ENCODE measurements at places on chromosomes 7 and 10.

- DNase-seq: no peak
Observed at GRCh38 chr7:112497481-112497880, 16.7 kb downstream of the LSMEM1 start.

- DNase-seq: no peak
Observed at GRCh38 chr7:51817694-51818225, 501.2 kb upstream of the COBL start.

DNA sequence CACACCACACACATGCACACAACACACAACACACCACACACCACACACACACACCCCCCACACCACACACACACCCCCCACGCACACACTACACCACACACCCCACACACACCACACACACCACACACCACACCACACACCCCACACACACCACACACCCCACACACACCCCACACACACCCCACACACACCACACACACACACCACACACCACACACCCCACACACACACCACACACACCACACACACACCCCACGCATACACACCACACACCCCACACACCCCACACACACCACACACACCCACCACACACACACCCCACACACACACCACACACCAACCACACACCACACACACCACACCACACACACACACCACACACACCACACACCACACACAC lies 16.4 kb downstream of the UCN3 start:
- no peak for DNase-seq

DNA sequence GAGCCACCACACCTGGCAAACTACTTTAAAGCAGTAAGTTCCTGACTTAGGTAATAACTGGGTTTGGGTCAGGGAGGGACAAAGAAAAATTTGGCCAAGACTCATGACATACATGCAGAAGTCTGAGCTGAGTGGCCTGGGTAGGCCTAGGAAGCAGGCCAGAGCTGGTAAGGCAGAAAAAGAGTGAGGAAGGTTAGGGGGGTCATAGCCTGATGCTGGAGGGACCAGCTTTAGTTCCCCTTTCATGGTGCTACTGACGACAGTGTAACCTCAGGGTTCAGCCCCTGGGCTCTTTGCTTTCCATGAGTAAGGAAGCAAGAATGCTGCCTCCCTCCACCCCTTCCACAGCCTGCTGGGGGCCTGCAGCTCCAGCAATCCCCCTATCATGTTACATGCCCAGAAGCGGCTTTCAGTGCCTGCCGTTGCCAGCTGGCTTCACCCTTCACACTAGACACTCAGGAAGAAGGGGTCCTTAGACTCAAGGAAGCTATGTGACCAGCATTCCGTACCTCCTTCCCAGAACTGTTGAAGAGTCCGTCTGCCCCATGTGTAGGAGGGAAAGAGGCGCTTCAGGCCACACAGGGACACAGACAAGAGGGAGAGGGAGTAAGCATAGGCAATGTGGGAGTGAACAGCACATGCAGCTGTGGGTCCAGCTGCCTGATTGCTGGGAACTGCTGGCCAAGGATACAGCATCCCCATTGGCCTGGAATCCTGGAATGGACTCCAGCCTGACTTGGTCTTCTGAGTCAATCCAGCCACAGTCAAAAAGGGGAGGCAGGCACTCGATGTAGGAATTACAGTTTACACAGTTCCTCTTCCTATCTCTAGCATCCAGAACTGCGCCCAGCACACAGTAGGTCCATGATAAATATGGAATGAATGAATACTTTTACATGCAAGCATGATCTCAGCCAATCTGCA lies 4.1 kb upstream of the PLAU start:
- DNase-seq: no peak

- no peak for DNase-seq
Observed at GRCh38 chr10:74598891-74599566, 227.4 kb upstream of the KAT6B start.

DNA sequence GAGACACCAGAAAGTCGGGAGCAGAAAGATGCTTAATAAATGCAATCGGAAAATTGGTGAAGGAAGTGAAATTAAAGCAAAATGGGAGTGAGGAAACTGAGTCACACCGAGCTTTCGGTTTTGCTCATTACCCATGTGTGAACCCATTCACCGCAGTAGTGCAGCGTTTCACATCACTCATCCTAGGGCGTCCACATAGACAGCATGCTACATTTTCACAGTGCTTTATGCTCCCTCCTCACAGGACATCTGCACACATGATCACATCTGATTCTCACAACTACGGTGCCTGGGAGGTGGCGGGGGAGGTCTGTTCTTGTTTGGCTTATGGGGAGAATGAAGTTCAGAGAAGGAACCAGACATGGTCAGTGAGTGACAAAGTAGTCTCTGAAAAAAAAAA lies 36.6 kb upstream of the ATP6V0A4 start:
- no peak for DNase-seq

DNA sequence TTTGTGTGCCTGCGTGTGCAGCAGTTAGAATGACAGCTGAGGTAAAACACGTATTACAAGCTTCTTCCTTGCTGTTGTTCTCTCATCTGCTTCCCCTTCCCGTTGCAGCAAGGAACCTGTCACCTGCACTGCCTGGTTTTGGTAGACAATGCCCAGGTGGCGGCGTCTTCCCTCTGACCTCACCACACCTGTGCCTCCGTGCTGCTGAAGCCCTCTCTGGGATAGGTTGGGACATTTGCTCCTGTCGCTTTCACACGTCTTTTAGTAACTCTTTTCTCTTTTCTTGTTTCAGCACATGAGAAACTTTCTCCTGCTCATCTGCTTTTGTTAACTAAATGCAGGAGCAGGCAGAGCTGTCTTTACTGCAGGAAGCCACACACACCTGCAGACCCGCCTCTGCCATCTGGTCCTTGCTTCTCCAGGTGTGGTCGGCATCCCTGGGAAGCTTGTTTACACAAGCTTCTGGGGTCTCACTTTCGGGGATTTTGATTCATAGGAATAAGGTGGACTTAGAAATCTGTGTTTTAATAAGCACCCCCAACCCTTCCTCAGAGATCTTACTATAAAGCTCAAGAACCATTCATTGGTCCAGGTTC lies 60.7 kb upstream of the EXOC6 start:
- DNase-seq: no peak

GRCh38 chr10:88114368-88114767 lies 250.9 kb downstream of the PTEN start:
- no peak for DNase-seq

- DNase-seq: no peak
Observed at GRCh38 chr7:28070297-28071055, 110.1 kb downstream of the JAZF1 start.

DNA sequence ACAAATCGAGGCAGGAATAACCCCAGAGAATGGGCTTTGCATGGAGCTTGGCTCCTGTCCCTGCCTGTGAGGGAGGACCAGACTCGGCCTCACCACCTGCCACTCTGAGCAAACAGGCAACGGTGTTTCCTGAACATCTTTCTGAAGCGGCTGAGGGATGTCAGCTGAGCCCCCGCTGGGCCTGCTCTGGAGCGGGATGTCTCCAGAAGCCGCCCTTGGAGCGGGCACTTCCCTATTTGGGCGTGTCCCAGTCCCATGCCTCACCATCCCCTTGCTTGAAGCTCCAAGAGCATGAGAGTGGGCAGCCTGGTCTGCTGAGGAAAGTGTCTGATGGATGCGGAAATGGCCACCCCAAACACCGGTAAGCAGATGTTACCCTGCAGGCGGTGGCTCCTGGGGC lies 10.2 kb downstream of the ALKBH4 start:
- no peak for DNase-seq

GRCh38 chr10:97534746-97535367 lies 36.1 kb downstream of the UBTD1 start:
- DNase-seq: peak; percentile 21

- DNase-seq: no peak
Observed at GRCh38 chr7:2018569-2019460, 213.9 kb downstream of the MAD1L1 start.

GRCh38 chr10:29387269-29387668 lies 98.4 kb downstream of the LYZL1 start:
- DNase-seq: no peak

DNA sequence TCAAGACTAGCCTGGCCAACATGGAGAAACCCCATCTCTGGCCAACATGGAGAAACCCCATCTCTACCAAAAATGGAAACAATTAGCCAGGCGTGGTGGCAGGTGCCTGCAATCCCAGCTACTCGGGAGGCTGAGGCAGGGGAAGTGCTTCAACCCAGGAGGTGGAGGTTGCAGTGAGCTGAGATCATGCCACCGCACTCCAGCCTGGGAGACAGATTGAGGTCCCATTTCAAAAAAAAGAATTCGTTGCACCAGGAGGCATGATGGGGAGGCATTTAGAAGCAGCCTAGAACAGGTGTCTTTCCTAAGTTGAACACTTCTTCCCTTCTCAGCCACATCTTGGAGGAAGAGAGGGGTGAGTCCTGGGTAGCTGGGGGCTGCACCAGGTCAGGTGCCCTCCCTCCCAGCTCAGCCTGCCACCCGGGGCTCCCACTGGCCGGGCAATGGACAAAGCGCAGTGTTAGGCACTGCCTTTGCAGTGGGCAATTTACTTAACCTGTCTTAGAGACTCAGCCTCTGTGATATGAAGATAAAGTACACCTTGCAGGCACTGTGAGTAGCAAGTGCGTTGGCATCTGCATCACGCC lies 726.8 kb downstream of the PARD3 start:
- no peak for DNase-seq

- DNase-seq: no peak
Observed at GRCh38 chr7:100589341-100589947, 3.3 kb downstream of the FBXO24 start.

- DNase-seq: no peak
Observed at GRCh38 chr7:118918556-118918955, 694.1 kb downstream of the ANKRD7 start.

DNA sequence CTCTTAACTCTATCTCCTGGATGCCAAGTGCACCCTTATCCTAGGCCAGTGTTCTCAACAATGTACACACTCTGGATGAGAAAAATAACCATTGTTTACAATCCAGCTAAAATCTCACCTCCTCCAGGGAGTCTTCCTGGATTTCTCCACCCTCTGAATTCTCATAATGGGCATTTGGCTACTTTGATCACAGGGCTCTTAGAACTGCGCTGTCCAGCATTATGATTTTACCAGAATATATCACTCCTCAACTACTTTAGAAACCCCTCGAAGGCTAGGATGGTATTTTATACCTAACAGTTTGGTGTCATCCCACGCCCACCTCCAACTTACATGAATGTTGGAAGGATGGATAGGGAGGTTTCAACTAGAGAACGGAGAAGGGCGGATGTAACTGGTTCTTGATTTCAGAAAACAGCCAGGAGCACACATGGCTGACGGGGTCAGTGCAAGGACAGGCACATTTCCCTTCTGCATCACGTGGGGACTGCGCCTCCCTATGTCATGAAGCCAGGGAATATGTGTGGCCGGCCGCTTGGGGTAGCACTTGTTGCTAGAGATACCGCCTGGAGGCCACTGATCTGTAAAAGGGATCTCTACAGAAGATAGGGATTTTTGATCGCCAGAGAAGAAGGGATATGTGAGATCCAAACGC lies 1.2 kb upstream of the ATP6V0E2 start:
- no peak for DNase-seq

DNA sequence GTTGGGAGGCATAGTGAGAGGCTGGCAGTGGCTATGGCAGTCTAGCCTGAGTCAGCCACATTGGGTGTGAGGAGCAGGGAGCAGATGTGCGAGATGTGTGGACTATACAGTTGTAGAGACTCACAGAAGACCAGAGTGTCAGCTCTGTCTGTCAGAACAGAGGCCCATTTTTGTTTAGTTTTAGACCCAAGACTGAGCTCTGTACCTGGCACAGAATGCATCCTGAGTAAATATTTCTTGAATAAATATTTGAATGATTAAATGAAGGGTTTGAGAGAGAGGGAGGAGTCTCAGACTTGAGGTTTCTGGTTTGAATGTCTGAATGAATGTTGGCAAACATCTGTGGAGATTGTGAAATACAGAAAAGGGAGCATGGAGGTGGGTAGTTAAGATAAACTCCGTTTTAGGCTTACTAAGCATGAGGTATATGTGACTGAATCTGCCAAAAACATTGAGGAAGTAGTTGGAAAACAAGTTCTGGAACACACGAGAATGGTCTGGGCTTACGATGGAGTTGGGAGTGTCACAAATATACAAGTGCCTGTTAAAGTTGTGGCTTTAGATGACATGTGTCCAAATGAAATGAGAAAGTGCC lies 3.6 kb downstream of the SEC23IP start:
- no peak for DNase-seq

DNA sequence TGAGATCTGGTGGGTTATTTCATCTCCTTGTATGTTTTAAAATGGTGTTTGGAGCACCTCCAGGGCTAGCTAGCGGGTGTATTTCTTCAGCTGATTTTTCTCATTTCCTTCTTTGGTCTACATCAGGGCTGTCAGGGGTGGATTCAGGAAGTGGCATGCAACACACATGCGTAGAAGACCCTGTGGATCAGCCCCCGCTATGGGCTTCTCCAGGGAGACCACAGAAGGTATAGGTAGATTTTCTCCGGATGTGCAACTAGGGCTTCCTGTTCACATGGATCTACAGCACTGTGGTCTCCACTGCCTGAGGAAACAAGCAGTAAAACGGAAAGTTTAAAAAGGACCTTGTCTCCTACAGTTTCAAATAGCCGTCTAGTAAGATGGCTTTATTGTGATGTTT lies 10.4 kb downstream of the NUB1 start:
- peak; percentile 36 for DNase-seq

DNA sequence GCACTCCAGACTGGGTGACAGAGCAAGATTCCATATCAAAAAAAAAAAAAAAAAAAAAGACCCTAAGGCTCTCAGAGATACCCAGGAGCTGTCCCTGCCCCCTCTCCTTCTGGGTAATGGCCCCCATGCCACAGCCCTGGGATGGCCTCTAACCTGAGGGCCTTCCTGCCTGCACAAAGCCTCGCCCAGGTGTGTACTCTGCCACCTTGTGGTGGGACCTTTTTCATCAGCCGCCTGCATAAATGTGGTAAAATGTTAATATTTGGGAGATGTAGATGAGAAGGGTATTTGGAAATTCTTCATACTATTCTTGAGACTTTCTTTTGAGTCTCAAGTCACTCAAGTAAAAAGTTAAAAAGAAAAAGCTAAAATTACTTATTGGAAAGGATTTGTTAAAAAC lies 46.3 kb upstream of the RNF216 start:
- DNase-seq: no peak

GRCh38 chr10:20552382-20552781 lies 344.7 kb downstream of the NEBL start:
- DNase-seq: no peak

GRCh38 chr10:76666891-76667290 lies 970.7 kb downstream of the KCNMA1 start:
- DNase-seq: no peak

DNA sequence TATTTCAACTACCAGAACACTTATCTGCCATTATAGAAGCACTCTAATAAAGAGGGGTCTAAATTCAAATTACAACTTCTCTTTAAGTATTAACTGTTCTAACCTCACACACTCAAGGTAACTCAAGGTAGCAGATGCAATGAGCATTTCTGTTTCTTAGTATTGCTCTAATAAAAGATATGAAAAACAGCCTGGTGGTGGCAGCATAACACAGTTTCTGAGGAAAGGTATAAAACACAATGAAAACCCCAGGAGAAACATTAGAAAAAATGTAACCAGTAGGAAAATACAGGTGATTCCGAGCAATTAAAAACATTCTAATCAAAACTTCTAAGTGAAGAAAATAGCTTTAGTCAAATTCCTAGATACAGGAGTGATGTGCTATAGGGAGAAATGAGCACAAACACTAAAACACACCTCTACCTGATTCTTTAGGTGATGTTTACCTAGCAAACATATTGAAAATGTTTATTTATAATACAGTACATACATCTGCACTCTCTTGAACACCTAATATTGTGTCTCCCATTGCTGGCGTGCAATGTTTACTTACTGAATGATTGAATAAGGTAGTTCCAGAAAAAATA lies 3.5 kb downstream of the MKRN1 start:
- no peak for DNase-seq

All from stimulated activated CD8-positive, alpha-beta memory T cell treated with anti-CD3 and anti-CD28 coated beads, Interleukin-15, amount 100 ng/mL, for 48 hours (primary cell).